ENCODE measurements at places on chromosomes 2 and 18.

DNA sequence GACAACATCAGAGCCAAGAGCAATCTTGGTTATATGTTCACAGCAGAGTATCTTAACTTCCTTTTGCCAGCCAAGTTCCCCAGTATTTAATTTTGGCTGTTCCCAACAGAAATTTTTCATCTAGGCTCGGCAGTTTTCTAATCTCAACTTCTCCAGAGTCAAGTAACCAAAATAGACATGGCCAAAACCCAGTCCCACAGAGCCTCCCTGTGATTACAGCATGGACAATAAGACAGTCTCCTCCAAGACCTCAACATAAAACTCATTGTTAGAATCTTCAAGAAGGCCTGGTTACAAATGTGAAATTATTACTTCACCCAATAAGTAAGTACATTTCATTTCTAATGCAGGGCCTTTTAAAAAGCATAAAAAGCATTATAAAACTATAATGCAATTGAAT is 445.7 kb downstream of the NCKAP5 start:
- no peak for DNase-seq

GRCh38 chr2:726169-726568 is 49.0 kb upstream of the TMEM18 start:
- no peak for DNase-seq

DNA sequence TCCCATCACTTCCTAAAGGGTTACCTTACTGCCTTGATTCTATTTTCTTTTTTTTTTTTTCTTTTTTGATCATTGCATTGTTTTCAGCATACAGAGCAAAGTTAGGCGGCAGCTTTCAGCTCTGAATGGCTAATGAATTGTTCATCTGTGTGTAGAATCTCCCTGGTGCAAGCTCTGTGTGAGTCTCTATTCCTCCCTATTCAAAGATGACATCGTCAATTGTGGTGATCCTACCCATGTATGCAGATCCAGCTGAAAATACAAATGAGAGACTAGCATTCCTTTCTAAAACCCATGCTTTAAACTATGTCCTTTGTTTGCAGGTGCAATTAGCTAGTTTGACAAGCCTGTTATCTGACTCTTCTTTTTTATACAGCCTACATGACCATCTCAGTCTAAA is 539.0 kb downstream of the ARHGAP15 start:
- DNase-seq = no peak

DNA sequence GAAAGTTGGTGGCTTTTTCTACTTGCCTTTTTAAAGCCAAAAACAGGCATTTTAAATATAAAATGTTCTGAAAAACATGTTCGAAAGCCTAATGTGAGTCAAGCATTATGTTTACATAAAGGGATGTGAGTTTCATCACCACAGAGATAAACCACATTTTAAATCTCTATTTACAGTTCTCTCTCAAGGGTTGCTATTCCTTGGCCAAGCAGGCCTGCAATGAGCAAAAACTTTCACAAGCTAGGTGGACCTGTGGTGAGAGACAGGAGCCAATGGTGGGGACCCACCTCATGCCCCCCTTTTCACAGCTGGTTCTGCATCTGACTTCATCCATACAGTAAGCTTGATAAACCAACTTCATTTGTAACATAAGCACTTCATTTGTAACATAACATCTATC is 65.1 kb downstream of the CUL3 start:
- DNase-seq = no peak

DNA sequence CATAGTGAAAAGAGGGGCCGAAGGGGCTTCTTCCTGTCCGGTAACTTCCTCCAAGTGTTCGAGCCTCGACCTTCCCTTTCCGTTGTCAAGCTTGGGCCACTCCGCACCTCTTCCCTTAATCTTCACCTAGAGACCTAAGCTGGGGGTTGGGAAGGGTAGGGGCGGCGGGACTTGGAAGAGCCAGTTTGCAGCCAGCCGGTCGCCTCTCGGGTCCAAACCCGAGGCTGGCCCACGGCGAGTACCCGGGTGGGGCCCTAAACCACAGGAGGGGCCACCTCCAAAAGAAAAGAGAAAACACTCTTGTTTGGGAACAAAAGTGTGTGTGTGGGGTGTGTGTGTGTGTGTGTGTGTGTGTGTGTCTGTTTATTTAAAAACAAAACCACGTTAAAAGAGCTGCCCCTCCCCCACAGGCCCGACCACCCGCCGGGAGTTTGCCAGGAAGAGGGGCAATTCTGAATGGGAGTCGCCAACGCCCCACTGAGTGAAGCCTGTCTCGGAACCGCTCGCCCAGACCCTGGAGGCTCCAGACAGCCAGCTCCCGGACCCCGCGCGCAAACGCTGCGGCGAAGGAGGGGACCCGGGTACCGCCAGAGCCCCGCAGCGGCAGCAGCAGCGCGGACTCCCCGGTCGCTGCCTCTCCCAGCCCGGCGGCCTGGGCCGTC is 488 bp upstream of the RHOB start:
- no peak for DNase-seq

DNA sequence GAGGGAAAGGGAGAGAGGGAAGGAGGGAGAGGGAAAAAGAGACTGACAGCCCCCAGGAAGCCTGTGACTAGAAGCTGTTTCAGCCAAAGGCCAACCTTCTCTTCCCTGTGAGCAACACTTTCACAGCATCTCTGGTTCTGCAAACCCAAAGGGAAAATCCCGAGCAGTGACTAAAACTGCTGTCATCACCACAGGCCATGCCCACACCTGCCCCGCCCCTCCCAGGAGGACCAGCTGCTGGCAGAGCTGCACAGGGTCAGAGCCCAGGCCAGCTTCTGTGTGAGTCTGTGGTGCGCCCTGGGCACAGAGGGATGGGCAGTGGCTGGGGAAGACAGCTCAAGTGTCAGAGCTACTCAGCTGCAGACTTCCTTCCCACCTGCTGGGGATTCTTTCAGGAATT is 64.9 kb upstream of the OTOS start:
- DNase-seq = no peak

Measured in stimulated activated CD8-positive, alpha-beta memory T cell treated with anti-CD3 and anti-CD28 coated beads, Interleukin-12 subunit alpha, Interleukin-12 subunit beta, amount 100 ng/mL, for 4 hours (primary cell).